Stimulated activated CD4-positive, alpha-beta T cell treated with anti-CD3 and anti-CD28 coated beads, TNF-alpha, amount 100 ng/mL, for 24 hours (primary cell): ENCODE measurements at places on chromosomes 7 and 10.

- no peak for DNase-seq
These were observed 122.2 kb downstream of the GRM3 start for GRCh38 chr7:86765931-86766330.

- DNase-seq: no peak
These were observed 201.9 kb downstream of the ADARB2 start for GRCh38 chr10:1535301-1535965.

DNA sequence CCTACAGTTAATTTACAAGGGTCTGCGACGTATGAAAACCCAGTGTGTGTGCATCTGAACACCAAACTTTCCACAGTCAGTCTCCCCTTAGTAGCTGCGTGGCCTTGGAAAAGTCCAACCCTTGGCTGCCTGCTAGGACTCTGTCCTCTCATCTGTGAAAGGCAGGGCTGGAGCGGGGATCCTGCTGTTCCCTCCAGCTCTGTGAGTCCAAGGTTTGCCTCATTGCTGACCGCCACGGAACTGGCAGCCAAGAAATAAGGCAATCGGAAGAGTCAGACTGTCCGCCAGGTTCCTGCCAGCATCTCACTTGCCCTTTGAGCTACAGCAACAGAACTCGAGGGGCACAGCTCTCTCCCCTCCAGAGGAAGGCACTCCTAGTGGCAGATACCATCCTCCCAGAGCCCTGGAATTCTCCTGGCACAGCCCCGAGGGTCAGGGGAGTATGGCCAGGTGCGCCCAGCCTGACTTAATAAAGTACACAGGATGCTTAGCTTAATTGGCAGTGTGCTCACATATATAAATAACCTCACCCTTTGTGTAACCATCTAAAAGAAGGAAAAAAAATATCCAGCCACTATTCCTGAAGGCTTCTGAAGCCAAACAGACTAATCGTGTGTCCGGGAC is 530.1 kb upstream of the FOXK1 start:
- no peak for DNase-seq

DNA sequence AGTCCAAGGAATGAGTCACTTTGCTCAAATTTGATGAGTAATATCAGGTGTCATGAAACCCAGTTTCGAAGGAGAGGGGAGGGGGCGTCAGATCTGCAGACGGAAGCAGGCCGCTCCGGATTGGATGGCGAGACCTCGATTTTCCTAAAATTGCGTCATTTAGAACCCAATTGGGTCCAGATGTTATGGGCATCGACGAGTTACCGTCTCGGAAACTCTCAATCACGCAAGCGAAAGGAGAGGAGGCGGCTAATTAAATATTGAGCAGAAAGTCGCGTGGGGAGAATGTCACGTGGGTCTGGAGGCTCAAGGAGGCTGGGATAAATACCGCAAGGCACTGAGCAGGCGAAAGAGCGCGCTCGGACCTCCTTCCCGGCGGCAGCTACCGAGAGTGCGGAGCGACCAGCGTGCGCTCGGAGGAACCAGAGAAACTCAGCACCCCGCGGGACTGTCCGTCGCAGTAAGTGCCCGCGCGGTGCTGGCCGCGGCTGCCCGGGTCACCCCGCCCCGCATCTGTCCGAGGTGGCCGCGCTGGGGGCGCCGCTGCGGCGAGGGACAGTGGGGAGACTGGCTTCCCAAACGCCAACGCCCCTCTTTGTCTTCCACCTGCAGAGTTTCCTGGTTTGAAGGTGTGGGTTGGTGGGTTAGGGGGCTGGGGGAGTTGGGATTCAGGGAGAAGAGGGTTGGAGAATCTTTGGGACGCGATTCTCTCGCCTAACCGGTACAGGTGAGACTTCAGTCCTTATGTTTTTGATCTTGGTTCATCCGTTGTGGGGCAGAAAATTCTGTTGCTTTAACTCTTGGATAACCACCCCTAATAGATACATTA is at the start of gene TAC1:
TAC1 (plus strand) TSS at position 351 of the 829 bp plus-strand sequence. CDS start 527 bp downstream, outside the sequence.
- no peak for DNase-seq

- DNase-seq: no peak
These were observed 22.6 kb downstream of the PALS2 start for GRCh38 chr7:24595671-24596418.

DNA sequence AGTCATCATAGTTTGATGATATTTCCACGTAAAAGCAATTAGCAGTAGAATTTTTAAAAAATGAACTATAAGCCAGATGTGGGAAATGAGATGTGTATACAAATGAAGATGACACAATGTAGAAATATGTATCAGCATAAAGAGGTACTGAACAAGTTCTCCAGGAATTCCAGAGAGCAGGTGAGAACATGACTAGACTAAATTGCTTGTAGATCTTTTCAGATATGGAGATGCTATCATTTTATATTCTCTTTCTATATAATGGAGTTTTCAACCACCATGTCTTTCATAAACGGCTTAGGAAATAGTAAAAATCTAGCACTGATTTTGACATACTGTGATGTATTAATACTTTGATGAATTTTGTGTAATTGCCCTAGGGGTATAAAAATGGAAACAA is 130.9 kb downstream of the SEMA3D start:
- DNase-seq: no peak

DNA sequence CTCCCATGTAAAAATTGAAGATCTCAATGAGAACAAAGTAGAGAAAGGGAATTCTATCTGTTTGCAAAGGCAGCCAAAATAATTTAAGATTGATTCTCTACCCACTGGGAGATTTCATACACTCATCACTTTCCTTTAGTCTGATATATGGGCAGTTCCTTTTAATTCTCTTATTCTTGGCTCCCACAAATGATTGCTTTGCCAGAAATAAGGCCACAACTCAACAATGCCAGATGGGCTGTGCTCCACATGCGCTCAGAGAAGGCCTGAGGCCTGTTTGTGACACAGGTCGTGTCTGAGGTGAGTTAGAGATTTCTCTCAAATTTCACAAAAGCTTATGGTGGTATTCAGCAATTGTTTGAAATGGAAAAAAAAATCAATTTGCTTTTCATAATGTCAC is 501.9 kb upstream of the SEMA3D start:
- DNase-seq: no peak

- no peak for DNase-seq
These were observed 15.3 kb downstream of the POT1 start for GRCh38 chr7:124914298-124914697.

- no peak for DNase-seq
These were observed 346.6 kb upstream of the MGMT start for GRCh38 chr10:129120441-129120840.

GRCh38 chr10:79932307-79932706 is 16.6 kb downstream of the SFTPD start:
- DNase-seq: no peak

GRCh38 chr10:124739986-124740368 is 4.2 kb downstream of the FAM53B start:
- no peak for DNase-seq

GRCh38 chr7:76020031-76020714 is 25.8 kb upstream of the TMEM120A start:
- DNase-seq: peak; percentile 65

- DNase-seq: peak; percentile 41
These were observed 48.6 kb upstream of the PPIF start for GRCh38 chr10:79298403-79299244.

DNA sequence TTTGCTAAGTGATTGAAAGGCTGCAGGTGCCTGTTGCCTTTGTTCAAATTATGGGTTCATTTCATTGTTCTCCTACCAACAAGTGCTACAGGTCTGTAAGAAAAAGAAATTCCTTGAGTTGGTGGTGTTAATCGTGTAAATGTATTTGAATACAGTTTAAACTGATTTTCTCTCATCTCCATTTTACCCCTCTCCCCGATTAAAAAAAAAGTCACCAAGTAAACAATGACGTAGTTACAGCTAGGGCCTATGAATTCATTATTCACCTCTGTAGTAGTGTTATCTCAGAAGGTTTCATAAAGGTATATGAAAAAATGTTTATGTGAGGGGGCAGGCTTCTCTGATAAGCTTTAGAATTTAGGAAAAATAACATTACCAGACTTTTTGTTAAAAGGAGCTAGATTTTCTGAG is 1.1 kb downstream of the REEP3 start:
- DNase-seq: no peak

DNA sequence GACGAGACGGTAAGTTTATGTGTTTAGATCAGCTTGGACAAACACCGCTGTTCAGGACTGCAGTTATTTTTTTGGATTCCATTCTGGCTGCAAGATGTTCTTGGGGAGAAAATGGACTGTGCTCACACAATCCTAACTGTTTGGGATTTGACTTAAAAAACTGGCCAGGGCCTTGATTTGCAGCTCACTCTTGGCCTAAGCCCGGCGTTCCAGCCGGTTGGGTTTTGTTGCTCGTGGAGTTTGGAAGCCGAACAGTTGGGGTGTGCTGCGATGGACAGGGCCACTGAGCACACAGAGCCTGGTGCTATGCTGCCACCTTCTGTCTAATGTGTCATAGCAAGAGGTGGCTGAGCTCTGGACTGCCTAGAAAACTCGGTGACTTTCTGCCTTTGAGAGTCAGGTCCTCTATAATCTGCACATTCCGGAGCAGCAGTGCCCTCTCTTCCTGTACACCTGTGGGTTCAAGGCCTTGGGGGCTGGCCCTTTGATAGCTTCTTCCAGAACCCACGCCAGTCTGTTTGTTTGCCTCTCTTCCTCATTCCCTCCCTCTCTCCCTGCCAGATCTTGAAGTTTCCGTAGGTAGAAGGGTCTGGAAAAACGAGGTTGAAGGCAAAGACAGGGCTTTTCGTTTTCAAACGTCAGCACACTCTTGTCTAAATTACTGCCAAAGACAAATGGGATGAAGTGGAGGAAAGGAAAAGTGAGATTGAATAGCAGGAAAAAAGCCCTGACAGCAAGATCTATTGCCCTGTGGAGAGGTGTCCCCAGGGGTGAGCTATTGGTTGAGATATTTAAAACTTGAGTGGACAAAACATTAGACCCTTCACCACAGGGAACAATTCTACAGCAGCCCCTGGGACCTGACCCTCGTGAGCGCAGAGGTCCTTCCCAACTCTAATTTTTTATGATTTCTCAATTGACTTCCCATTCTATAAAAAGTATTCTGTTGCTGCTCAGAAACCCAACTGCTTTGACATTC is 167.5 kb upstream of the HABP2 start:
- DNase-seq: peak; percentile 18

GRCh38 chr10:132643709-132644526 is 106.3 kb downstream of the INPP5A start:
- DNase-seq: no peak

GRCh38 chr10:110032801-110033700 is 25.3 kb downstream of the ADD3 start:
- no peak for DNase-seq

DNA sequence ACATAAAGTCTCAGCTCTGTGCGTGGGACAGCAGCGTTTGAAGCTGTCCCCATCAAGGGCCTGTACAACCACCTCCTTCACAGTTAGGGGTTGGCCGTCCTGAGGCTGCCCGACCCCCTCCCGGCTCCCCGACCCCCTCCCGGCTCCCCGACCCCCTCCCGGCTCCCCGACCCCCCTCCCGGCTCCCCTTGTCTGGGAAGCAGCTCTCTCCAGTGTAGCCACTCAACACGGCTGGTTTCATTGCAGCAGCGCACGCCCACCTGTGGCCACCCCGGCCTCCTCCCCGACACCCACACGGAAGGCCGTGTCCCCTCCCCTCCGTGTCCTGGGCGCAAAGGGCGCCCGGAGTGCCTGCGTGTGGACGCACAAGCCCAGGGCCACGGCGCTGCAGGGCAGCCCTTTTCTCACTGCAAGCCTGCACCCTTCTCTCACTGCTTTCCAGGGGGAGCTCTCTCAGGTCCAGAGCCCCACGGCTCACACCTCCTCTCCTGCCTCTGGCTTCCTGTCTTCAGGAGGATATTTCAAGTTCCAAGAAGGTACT is 20.9 kb upstream of the FAM20C start:
- no peak for DNase-seq

DNA sequence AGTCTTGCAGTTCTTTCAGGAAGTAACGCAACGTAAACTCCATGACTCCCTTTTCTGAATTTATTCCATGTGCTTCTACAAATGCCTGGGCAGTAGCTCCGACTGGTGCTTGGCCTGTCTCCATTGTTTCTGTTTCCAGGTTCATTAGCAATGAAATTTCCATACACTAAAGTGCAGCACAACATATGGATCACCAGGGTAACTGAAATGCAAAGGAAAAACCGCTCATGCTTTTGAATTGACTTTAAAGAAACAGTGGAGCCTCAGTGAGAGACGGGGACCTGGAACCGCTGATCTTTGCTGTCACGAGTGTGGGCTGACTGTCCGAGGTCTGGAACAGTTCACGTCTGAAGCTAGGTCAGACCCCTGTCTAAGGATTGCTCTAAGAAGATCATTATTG is 126.5 kb upstream of the IGFBP3 start:
- DNase-seq: no peak

GRCh38 chr10:46035923-46036849 is 5.8 kb upstream of the NCOA4 start:
- DNase-seq: no peak

DNA sequence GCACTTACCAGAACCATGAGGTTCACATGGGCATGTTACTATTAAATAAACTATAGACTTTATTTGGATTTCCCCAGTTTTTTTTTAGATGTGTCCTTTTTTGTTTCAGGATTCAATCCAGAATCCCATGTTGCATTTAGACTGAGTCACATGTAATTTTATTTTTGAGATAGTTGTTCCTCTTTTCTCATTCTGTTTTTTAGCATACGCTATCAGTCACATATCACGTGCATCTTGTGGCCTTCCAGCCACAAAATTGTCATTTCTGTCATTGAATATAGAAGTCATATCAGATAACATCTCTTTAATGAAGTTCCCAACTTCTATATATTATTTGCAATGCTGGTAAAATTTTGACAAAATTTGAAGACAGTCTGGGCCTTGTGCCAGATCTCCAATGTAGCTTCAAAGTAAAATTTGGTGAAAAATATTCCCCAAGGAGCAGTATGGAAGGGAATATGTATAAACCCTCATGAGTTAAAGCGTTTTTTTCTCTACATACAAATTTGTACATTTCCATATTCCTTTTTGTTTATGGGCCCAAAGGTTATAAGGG is 132.3 kb upstream of the MKI67 start:
- DNase-seq: no peak

DNA sequence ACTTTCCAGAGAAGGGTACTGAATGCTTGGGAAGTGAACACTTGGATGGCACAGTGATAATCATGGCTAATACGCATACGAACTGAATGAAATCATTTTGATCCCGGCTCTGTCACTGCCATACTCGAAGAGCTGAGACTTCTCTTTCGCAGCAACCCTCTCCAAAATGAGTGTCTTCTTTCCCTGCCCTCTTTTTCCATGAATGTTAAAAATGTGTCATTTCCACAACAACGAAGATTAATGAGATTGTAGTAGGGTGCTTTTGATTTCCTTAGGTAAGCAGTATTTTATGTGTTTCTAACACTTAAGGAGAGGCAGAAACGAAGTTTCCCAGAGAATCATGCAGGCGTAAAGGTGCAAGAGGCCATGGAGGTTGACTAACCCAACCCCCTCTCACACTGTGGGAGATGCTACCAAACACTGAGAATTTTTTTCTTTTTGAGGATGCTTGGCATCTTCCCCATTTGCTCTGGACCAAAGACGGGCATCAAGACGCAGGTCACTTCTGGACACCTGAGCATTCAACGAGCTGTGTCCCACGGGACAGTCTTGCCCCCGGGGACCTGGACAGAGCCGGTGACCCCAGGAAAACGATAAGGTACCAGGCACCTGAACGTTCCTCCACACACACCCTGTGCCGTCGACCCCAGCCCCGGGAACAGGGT is 823 bp downstream of the COPG2 start:
- no peak for DNase-seq

GRCh38 chr7:131157530-131158243 is 170.0 kb upstream of the MKLN1 start:
- no peak for DNase-seq

GRCh38 chr7:120582916-120583315 is 275.0 kb downstream of the TSPAN12 start:
- DNase-seq: no peak

GRCh38 chr7:150685219-150686029 is at the start of gene GIMAP2:
GIMAP2 (plus strand) TSS chr7:150685706; CDS start chr7:150687060, 1,354 bp downstream.
- no peak for DNase-seq
